ENCODE measurements at places on chromosomes 2 and 18.

DNA sequence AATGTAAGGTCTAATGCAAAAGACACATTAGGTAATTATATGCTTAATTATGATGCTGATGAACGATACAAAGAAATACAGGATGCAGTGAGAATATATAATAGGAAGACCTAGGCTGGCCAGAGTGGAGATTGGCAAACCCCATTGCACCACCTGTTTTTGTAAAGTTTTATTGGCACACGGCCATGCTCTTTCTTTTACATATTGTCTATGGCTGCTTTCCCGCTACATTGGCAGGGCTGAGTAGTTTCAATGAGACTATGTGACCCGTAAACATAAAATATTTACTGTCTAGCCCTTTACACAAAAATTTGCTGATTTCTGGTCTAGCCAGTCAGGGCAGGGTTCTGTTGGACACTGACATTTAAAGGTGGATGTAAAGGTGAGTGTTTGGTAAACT, 5.4 kb downstream of the SEC11C start:
- no peak for DNase-seq

DNA sequence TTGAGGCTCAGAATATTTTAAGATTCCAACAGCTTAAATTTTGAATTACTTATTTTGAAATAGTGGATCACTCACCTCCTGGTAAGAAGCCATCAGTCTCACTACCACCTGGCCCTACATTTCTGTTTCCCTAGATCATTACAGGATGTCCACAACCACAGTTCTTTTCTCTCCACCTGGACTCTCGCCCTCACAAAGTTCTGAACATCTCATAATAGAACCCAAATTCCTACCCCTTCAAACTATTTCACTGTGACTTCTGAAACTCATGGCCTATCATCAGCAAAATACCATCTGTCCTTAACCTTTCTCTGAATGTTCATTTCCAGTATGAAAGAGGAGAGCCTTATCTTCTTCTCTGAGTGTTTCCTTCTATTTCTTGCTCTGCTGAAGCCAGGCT, 299.2 kb upstream of the MGAT5 start:
- no peak for DNase-seq

GRCh38 chr2:105935063-105935462, 190.4 kb downstream of the NCK2 start:
- no peak for DNase-seq

- DNase-seq: no peak
These were observed 405.0 kb upstream of the SLC39A10 start for GRCh38 chr2:195252018-195252417.

DNA sequence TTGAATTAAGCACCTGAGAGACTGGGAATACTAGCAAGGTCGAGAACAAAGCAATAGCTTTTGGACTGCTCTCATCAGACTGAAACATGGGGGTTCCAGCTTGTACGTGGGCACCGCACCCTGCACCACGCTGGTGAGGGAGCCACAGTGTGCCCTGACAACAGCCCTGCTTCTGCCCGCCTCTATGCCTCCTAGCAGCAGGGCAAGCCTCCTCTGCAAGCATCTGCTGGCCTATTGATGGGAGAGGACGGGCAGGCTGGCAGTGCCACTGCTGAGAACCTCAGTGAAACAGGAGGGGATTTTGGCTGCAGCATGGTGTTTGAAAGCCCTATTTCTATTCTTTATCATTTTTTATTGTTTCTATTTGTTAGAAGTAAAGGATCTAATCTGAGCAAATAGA, 146.1 kb upstream of the OTOS start:
- DNase-seq: no peak

DNA sequence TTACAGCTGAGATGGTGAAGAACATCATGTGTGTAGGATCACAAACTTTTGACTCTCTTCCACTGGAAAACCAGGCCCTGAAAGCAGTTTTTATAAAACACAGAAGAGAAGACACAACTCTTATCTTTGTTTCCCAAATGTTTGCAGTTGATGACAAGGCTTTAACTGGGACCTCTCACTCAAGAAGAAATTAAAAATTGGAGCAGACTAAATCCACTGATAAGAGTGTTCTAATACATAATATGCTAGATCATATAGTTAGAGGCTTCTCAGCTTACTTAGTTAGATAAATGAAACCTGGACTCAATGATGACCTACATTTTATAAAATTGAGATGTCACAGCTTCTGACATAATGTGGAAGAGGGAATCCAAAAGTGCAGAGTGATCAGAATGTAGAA, 158.3 kb upstream of the WDSUB1 start:
- no peak for DNase-seq

DNA sequence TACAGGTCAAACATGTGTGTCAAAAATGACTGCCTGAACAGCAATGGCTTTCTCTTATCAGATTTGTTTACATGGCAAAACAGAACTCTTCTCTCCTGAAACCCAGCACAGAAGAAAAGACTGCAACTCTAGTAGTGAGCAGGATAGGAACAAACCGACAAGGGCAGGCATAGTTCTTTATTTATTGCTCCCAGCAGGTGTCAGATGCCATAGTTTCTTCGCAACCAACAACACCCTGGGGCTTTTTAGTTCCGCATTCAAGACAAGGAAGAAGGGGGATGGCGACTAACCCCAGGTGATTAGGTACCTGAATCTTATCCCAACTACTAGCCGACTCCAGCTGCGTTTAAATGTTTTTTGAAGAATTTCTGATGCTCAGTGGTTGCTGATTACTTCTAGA, 367.5 kb upstream of the FIGN start:
- DNase-seq: no peak
